ENCODE measurements at places on chromosomes 2 and 18.

DNA sequence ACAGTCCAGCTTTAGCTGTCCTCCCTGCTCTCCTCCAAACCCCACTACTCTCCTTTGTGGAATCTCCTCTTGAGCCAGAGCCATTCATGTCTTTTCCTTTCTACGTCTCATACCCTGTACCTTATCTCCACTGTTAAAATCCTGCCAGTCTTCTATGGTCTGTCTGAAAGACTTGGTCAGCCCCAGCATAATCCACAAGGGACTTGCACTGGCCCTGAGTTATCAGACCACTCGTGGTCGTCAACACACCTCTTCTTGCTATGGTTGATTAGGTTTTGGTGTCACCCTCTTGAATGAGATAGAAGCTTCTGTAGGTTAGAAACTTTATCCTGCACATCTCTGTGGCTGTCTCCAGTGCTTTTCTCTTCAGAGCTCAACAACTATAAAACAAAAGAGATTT is 56.8 kb downstream of the MYO1B start:
- no peak for DNase-seq

DNA sequence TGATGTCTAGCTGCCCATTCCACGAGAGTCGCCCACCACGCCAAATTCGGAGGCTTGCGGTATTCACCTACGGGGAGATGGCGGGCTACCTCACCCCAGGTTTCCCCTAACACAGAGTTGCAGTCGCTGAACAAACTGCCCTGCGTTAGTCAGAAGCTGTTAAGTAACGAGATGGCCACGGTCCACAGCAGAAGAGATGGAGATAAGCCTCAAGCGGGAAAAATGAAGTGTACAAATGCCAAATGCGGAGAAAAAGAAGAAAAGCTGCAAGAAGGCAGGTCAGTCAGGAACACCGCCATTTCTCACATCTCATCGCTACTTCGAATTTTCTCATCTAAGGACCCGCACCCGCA is 425 bp downstream of the ASB3 start:
- DNase-seq = no peak

GRCh38 chr2:158586491-158586890 is 129.7 kb downstream of the PKP4 start:
- no peak for DNase-seq

DNA sequence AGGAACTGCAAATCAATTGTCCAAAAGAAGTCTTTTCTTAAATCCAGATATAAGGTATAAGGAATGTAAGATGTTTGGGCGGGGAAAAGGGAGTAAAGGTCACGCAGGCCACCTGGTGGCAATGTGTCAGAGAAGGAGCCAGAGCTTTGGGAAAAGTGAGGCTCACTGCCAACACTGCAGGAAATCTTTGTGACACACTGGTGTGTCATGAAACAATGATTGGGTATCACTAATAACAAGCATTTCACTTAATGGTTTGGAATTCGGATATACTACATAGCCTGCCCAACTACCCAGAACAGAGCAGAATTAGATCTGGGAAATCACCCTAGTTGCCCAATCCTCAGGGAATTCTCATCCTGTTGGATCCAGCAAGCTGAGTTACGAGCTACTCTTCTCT is 61.0 kb downstream of the RBMS1 start:
- DNase-seq = peak; percentile 90

DNA sequence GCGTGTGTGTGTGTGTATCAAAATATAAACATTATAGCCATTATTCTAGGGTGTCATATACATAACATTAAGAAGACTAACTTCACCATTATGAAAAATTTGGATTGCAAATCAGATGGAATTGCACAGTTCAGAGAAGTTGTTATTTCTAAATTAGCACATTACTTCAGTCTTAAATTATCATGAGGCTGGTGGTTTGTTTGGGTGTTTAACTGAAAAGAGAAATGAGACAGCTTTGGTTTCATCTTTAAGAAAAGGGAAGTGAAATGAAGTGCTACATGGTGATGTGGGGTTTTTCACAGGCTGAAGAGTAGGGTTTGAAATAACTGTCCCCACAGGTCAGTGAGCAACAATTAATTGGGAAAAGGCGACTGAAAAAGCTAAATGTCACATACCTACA is 161.2 kb upstream of the XIRP2 start:
- no peak for DNase-seq

DNA sequence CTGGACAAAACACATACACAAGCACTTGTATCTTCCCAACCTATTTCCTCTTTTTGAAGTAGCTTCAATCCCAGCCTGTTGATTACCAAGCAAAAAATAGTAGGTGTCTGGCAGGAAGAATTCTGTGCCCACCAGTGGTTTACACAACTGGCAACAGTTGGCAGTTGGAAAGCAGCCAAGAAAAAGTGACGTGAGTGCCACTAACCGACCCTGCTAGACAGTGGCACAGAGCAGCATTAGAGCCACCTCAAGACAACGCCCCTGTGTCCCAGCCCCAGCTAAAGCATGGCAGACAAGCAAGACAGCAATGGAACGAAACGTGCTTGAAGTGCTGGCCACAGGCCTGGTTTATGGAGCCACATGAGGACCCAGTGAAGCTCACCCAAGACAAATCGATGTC is 379.6 kb downstream of the FBXO15 start:
- DNase-seq = no peak

GRCh38 chr2:33033606-33034081 is 86.9 kb downstream of the LTBP1 start:
- DNase-seq = peak; percentile 47

- DNase-seq = no peak
Observed at GRCh38 chr2:214128040-214128439, 282.8 kb upstream of the VWC2L start.
